ENCODE measurements at places on chromosomes 5 and 9.

- DNase-seq, result no peak
Measured at GRCh38 chr5:1722877-1723276, 76.8 kb downstream of the MRPL36 start.

- no peak for DNase-seq
Measured at GRCh38 chr9:92171281-92171680, 56.1 kb upstream of the SPTLC1 start.

DNA sequence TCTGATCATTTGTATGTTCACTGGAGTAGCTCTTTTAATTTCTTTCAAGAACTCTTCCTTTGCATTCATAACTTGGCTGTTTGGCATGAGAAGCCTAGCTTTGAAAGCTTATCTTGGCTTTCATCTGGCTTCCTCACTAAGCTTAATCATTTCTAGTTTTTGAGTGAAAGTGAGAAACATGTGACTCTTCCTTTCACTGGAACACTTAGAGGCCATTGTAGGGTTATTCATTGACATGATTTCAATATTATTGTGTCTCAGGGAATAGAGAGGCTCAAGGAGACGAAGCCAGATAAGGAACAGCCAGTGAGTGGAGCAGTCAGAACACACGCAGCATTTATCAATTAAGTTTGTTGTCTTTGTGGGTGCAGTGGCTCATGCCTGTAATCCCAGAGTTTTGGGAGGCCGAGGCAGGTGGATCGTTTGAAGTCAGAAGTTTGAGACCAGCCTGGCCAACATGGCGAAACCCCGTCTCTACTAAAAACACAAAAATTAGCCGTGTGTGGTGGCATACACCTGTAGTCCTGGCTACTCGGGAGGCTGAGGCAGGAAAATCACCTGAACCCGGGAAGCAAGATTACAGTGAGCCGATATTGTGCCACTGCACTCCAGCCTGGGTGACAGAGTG is 98.3 kb downstream of the UGCG start:
- peak; percentile 79 for DNase-seq

DNA sequence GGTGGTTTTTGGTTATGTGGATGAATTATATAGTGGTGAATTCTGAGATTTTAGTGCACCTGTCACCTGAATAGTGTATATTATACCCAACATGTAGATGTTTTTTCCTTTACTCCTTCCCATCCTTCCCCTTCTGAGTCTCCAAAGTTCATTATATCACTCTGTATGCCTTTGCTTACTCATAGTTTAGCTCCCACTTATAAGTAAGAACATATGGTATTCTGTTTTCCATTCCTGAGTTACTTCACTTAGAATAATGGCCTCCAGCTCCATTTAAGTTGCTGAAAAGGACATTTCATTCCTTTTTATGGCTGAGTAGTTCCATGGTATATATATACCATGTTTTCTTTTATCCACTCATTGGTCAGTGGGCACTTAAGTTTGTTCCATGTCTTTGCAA is 161.6 kb upstream of the CD180 start:
- no peak for DNase-seq

- no peak for DNase-seq
Measured at GRCh38 chr9:18233776-18234445, 240.0 kb upstream of the ADAMTSL1 start.

GRCh38 chr5:151157426-151158286 is at the start of gene ANXA6:
Gene ANXA6 (minus strand): TSS chr5:151157779. CDS start chr5:151147901, 9,878 bp downstream.
- peak; percentile 69 for DNase-seq

DNA sequence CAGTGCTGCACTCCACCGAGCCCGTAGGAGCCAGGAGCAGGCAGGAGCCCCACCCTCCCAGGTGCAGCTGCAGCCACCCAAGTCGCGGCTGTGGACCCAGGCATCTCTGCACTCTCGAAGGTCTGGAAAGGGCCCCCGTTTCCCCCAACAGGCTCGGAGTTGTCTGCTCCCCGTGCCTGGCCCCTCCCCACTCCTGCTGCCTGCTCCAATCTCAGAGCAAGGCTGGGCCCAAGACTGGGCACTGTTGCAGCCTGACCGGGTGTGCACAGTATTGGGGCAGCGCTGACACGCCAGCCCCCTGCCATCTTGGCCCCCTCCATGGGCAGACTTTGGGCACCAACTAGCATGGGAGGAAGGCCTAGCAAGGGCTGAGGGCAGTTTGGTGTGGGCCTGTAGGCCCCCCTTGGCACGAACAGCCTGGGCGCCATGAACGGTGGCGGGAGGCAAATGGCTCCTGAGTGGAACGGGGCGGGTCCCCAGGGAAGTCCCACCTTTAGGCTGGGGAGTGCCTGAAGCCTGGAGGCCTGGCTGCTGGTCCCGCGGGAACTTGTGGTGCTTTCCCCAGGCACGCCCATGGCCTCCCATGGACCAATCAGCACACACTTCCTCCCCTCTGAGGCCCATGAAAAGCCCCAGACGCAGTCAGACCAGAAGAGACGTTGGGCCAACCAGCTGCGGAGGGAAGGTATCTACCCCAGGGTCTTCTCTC is 60.4 kb downstream of the PSAT1 start:
- no peak for DNase-seq

DNA sequence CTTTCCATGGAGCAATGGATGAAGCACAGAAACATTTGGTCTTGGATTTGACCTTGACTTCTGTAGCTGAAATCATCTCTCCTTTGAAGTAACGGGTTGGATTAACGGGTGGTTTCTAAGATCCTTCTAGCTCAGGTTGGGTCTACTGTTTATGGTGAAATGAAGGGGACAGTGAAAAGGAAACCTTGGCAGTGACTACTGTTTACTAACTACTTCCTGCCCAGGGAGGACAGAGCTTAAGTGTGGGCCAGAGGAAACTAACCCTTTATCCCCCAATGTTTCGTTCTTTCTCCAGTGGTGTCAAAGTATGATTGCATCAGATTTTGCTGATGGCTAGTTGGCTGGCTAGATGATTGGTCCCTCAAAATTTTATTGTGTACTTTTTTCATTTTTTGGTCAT is 22.2 kb downstream of the SKP2 start:
- DNase-seq, result no peak

GRCh38 chr9:33168941-33169544 is 1.9 kb upstream of the B4GALT1 start:
- no peak for DNase-seq

DNA sequence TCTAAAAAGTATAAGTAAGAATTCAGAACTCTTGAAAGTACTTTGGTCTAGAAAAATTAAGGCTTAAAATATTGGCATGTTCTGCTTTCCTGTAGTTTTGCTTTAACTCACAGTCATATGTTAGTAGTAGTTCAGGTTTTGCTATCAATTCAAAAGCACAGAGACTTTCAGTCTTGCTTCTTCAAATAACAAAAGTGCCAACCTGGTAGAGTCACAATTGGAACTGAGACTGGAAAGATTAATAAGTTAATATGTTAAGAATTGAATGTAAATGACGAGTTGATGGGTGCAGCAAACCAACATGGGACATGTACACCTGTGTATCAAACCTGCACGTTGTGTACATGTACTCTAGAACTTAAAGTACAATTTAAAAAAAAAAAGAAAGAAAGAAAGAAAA is 822.3 kb downstream of the MTRR start:
- DNase-seq, result no peak

GRCh38 chr5:96483878-96484277 is 50.8 kb upstream of the PCSK1 start:
- DNase-seq, result peak; percentile 23

DNA sequence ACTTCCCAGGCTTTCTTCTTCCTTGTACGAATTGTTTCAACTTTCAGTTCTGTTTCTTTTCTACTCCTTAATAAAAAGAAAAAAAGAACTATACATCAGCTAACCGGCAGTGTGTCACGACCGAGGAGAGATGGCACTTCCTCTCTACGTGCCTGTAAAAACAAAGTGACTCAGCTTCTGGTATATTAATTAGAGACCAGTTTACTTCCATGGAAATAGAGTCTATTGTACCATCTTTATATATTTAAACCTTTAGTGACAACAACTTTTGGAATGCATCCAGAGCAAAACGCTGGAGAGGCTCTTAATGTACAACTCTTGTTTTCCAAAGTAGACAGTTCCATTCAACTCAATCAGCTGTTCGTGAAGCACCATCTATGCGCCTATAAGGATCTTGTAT is 94.5 kb upstream of the LIFR start:
- no peak for DNase-seq

- no peak for DNase-seq
Measured at GRCh38 chr5:176535664-176536131, 1.5 kb downstream of the RNF44 start.

- DNase-seq, result no peak
Measured at GRCh38 chr9:35844628-35845270, 15.7 kb downstream of the TMEM8B start.

- DNase-seq, result no peak
Measured at GRCh38 chr5:1037123-1037670, 28.6 kb downstream of the NKD2 start.

- no peak for DNase-seq
Measured at GRCh38 chr9:91418215-91418610, 5.4 kb downstream of the NFIL3 start.

GRCh38 chr5:157651623-157652376 is 438 bp downstream of the SOX30 start:
- DNase-seq, result peak; percentile 74

DNA sequence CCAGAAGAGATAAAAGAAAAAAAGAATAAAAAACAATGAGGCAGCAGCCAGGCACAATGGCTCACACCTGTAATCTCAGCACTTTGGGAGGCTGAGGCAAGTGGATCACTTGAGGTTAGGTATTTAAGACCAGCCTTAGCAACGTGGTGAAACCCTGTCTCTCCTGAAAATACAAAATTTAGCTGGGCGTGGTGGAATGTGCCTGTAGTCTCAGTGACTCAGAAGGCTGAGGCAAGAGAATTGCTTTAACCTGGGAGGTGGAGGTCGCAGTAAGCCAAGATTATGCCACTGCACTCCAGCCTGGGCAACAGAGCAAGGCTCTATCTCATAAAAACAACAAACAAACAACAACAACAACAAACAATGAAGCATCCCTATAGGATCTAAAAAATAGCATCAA is 121.5 kb downstream of the HMHB1 start:
- no peak for DNase-seq

DNA sequence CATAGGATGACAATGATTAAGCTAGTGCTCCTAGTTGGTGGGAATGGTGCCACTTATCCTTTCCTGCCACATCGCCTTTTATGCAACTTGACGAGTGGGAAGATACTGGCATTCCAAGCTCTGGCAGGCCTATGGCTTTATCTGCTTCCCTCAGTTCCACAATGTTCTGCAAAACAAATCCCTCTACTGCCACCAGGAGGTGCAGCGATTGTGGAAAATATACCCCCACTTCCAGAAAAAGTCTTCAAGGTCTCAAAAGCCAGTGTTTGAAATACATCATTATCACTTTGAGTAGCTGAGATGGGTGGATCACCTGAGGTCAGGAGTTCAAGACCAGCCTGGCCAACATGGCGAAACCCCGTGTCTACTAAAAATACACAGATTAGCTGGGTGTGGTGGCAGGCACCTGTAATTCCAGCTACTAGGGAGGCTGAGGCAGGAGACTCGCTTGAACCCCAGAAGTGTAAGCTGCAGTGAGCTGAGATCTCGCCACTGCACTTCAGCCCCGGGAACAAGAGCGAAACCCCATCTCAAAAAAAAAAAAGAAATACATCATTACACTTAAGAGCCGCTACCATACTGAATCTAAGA is 3.4 kb downstream of the CLINT1 start:
- DNase-seq, result no peak

DNA sequence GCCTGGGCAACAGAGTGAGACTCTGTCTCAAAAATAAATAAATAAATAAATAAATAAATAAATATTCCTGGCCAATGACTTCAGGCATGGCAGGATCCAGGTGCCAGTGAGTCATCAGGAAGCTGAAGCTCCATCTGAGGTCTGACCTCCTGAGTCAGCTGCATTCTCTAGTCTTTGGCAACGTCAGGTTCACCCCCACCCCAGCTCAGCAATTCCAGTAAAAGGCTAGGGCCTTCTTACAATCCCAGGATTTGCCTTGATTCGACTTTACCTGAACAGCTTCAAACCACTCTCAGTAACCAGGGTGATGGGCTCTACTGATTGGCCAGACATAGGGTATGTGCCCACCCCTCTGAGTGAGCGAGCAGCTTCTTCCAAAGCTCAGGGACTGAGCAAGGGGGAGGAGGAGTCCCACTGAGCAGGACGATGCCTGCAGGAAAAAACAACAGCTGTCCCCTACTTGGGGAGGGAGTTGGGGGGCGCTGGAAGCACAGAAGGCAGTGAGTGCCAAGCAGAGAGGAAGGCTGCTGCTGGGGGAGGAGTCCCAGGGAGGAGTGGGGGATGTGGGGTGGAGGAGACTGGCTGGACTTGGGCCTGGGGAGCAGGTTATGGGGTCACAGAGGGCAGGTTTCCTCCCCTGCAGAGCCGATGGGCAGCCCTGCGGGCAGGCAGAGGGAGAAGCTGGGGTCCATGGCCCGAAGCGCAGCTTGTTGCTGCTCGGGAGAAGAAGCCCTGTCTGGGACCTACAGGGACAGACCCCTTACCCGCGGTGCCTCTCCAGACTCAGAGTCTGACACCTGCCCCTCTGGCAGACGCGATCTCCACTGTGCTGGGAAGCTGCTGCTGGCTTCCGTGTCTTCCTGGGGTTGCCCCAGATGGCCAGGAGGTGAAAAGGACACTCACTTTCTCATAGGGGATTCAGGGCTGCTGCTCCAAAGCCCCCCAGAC is 25.9 kb upstream of the UNC5A start:
- no peak for DNase-seq

Data from activated CD4-positive, alpha-beta T cell treated with anti-CD3 and anti-CD28 coated beads, Interleukin-2, Interleukin-4, amounts not matched to agents 100 ng/mL and 50 ng/mL, durations not matched to agents 16 hours and 8 hours (primary cell).